Stimulated activated CD8-positive, alpha-beta memory T cell treated with anti-CD3 and anti-CD28 coated beads, Interleukin-7, amount 100 ng/mL, for 4 hours (primary cell): ENCODE measurements at places on chromosomes 4 and X.

GRCh38 chr4:173684223-173684622, 154.2 kb upstream of the HAND2 start:
- DNase-seq = no peak

DNA sequence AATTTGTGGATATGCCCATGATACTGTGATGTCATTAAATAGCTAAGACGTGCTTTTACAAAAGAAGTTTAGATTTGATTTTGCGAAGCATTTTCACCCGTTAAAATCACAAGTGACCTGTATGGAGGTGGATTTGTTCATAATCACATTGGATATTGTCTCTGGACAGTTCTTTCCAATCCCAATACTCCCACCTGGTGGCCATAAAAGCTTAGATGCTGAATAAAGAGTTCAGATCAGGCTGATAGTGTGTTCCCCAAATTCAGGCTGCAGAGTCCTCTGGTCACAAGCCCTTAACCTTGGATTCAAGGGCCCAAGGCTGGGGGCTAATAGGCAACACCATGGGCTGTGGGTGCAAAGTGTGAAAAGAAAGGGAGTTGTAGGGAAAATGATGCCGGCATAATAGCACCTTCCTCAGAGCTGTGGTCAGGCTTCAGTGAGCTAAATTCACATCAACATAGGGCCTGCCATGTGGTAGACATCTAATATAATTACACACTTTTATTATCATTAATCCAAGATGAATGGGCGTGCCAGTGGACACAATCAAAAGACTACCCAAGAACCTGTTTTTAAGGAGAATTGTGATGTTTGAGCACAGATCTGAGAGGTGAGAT, 28.1 kb downstream of the SMIM43 start:
- DNase-seq = no peak

DNA sequence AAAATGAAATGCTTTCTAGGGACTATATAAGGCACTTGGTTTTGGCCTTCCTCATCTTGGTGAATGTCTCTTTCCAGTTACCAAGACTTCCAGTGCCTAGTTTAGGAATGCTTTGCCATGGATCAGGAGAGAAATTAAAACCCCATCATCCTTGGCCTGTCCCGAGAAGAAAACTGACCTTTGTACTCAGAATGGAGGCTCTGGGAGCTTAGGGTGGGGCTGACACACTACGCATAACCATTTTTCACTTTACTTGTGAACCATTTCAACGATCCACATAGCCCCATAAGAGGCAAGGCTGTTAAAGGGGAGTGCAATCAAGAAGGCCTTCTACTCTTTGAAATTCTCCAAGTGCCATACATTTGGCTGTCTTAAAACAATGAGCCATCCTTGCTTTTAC, 26.7 kb upstream of the ZCCHC13 start:
- DNase-seq = no peak

DNA sequence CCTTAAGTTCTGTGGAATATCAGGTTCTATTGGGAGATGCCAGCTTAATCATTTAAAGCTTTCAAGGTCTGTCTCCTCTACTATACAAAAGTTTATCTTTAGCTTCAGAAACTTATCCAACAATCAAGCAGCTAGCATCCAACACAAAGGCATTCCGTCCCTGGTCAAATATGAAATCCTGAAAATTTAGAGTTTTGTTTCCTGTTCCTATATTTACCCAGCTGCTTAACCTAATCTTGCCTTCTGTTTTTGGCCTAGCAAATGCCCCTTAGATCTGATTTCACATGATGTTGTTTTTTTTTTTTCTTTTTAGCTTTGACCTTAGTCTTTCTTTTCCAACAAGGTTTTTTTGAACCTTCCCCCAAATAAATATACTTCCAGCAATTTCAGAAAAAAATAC, 33.8 kb downstream of the FAM13A start:
- DNase-seq = no peak

- DNase-seq = no peak
Measured at GRCh38 chr4:95095348-95095974, 337.7 kb downstream of the BMPR1B start.

GRCh38 chr4:102825261-102826091, 1.9 kb downstream of the UBE2D3 start:
- no peak for DNase-seq

GRCh38 chr4:26397086-26397485, 76.3 kb downstream of the RBPJ start:
- DNase-seq = no peak

DNA sequence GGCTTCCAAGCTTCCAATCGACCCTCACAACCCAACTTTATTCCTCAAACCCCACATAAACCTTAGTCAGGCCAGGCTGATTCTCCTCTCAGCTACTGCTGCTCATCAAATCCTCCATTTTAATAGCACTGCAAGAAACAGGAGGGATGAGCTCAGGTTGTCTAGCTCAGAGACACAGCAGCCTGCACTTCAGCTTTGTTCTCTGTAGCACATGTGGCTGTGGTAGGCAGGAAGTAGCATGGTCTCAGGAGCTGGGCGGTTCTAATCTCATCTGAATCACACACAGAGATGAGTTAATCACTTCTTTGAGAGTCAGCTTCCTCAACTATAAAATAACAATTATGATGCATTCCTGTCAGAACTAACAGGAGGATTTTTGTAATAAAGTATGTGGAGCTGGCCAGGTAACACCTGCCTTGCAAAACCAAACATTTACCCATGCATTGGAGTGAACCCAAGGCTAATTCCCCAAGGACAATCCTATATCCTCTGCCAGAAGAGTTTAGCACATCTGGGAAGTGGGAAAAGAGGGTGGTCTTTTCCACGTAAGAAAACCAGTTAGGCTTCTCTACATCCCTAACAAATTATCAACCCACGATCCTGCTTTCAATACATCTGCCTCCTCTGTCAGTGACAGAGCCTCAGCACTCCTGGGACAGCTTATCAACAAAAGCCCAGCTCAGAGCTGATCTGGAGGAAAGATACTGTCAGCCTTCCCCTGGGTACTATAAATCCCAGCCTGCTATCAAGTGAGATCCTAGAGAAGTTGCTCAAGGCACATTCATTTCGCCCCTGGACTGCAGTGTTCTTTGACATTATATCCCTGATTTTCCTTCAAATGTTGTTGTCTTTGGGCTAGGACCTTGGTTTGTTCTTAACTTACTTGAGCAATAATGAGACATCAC, 32.8 kb downstream of the ELOVL6 start:
- peak; percentile 58 for DNase-seq

GRCh38 chrX:134592303-134592702, 66.0 kb downstream of the PLAC1 start:
- no peak for DNase-seq

DNA sequence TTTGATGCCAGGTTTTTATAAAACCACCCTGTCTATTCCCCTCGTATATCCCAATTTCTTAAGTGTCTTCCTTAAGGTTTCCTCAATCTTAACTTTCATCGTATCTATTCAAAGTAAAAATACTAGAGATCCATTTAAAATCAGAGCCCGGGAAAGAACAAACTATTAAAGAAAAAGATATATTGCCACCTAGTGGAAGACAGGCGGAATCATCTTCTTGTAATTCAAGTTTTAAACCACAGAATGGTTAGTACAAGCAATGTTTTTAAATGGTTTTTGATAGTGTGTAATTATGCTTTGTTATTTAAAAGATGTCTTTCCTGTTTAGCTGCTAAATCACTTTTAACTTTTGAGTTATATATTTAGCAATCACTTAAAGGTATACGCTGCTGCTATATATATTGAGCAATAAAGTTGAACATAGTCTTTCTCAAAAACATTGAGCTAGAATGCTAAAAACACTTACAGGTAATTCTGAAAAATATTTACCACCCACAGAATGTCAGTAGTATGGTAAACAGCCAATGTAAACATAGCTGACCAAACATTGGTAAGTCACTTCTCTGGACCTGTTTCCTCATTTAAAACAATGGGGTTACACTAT, 18.2 kb downstream of the PRDM8 start:
- DNase-seq = no peak

- DNase-seq = no peak
Measured at GRCh38 chr4:138919094-138919936, 96.3 kb upstream of the NOCT start.

- no peak for DNase-seq
Measured at GRCh38 chr4:24413311-24413784, 171.0 kb downstream of the DHX15 start.

DNA sequence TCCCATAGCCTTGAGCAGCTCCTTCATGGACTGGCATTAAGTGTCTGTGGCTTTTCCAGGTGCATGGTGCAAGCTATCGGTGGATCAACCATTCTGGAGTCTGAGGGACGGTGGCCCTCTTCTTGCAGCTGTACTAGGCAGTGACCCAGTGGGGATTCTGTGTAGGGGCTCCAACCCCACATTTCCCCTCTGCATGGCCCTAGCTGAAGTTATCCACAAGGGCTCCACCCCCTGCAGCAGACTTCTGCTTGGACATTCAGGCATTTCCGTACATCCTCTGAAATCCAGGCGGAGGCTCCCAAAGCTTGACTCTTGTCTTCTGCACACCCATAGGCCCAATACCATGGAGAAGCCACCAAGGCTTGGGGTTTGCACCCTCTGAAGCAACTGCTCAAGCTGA, 89.3 kb upstream of the PGRMC2 start:
- no peak for DNase-seq

- DNase-seq = no peak
Measured at GRCh38 chr4:70225824-70226223, at the start of gene FDCSP. FDCSP (plus strand) TSS chr4:70226124; CDS start chr4:70231195, 5,071 bp downstream.

DNA sequence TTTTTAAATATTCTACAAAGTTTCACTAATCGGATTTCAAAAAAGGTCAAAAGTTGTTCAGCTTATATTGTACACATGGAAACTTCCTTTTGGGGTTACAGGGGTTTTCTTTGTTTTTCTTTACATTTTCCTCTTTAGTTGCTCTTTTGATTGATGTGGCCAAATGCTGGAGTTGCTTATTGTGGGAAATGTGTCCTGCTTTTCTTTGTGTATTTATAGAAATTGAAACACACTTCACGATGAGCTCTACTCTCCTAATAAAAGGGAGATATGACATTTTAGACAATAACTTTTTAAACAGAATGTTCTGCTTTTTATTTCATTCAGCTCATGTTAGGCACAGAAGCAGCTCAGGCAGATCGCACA, 50.7 kb upstream of the SPRY1 start:
- DNase-seq = no peak

- DNase-seq = no peak
Measured at GRCh38 chrX:150094996-150095395, 156.7 kb upstream of the EOLA2 start.
